Hematopoietic multipotent progenitor cell treated with erythropoietin and hydrocortisone succinate and interleukin-3 and kit ligand, for 15 days (in vitro differentiated cells): ENCODE measurements at places on chromosomes 3 and 15.

- DNase-seq: no peak
These were observed 133.5 kb downstream of the ZNF621 start for GRCh38 chr3:40658305-40658704.

DNA sequence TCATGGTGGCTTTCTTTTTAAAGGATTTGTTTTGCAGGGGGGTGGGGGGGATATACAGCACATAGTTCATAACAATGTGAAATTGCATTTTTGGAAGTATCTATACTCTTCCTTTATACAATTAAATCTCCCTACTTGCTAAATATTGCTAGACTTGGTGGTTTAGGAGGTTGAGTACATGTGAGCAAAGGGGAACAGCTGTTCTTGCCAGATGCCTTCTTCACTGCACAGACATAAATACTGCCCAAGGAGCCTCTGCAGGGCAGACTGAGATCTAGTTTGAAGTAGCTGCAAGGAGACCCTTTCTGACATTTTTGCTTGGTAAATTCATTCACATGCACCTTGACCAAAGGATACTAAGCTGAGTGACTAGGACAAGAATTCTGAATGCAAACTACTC lies 228.6 kb upstream of the IL12A start:
- DNase-seq: no peak

GRCh38 chr3:61354604-61355003 lies 103.4 kb upstream of the FHIT start:
- no peak for DNase-seq

GRCh38 chr3:20561166-20561565 lies 375.2 kb upstream of the SGO1 start:
- no peak for DNase-seq

- DNase-seq: no peak
These were observed 29.6 kb upstream of the TLE3 start for GRCh38 chr15:70127288-70127746.

DNA sequence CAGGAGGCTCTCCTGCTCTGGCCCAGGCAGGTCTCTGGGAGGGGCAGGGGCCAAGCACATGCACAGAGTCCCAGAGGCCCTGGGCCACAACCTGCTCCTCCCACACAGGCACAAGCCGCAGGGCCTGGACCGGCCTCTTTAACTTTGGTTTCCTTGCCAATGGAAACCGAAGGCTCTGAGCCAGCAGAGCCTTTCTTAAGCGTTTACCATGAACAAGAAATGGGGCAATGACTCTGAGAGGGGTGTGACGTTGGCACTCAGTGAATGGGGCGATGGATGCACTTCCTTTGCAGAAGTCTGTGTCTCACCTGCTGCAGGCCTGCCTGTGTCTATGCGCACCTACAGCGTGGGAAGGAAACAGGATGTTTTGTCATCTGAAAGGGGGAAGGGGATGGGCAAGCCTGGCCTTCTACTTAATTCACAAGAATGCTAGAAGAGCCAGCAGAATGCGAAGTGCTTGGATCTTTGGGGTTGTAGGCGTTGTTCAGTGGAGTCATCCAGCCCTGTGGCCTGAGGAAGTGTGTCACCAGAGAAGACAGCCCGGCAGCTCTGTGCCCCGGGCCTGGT lies 41.8 kb downstream of the IFT122 start:
- DNase-seq: no peak
